ENCODE measurements at places on chromosomes 6 and 20. TPM values are rescaled to one million over a fixed set of nuclear protein-coding genes. Genes with fewer than 3 reads are reported as not detected.
A peak's percentile ranks its signal among the peaks of the same experiment; 100 is the strongest.

Gene SALL4
- total RNA-seq, result 1.0 TPM

Gene TNNC2
- total RNA-seq, result not detected

Gene VIP
- total RNA-seq, result not detected

DNA sequence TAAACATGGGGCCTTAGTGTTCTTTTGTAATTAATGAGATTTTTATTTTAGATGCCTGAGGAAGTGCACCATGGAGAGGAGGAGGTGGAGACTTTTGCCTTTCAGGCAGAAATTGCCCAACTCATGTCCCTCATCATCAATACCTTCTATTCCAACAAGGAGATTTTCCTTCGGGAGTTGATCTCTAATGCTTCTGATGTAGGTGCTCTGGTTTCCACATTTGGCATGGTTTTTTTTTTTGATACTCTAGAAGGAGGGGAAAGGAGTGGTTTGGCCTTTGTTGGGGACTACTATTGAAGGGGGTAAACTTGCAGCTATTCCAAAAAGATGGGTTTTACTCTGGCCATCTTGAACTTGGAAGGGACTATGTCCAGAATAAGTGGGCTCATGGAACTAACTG lies 1.7 kb downstream of the HSP90AB1 start:
- H3K27me3 ChIP-seq, result peaks cover 3% of the 10 kb centered on the region
- no peak for DNase-seq
- H3K36me3 ChIP-seq, result peaks cover 65% of the 10 kb centered on the region

- no peak overlapping the region for H3K27ac ChIP-seq
- no peaks in the 10 kb centered on the region for H3K36me3 ChIP-seq
- no peak for DNase-seq
- H3K4me3 ChIP-seq, result no peak overlapping the region
Observed at GRCh38 chr20:48051794-48052474, 266.7 kb upstream of the SULF2 start.

DNA sequence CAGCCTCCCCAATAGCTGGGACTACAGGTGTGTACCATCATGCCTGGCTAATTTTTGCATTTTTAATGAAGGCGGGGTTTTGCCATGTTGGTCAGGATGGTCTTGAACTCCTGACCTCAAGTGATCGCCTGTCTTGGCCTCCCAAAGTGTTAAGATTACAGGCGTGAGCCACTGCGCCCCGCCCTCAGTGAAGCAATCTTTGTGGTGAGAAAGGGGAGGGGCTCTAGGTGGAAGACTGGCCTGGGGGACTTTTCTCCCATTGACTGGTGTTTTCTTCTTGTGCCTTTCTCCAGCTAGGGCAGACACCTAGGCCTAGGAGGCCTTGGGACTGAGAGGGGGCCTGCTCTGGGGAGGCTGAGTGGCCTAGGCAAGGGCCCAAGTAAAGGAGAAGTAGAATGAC lies 84.1 kb downstream of the DNAAF9 start:
- H3K36me3 ChIP-seq, result no peaks in the 10 kb centered on the region
- peaks cover 11% of the 10 kb centered on the region for H3K4me1 ChIP-seq
- no peak overlapping the region for H3K27ac ChIP-seq
- no peak for DNase-seq
- H3K4me3 ChIP-seq, result no peak overlapping the region
- H3K27me3 ChIP-seq, result no peaks in the 10 kb centered on the region

DNA sequence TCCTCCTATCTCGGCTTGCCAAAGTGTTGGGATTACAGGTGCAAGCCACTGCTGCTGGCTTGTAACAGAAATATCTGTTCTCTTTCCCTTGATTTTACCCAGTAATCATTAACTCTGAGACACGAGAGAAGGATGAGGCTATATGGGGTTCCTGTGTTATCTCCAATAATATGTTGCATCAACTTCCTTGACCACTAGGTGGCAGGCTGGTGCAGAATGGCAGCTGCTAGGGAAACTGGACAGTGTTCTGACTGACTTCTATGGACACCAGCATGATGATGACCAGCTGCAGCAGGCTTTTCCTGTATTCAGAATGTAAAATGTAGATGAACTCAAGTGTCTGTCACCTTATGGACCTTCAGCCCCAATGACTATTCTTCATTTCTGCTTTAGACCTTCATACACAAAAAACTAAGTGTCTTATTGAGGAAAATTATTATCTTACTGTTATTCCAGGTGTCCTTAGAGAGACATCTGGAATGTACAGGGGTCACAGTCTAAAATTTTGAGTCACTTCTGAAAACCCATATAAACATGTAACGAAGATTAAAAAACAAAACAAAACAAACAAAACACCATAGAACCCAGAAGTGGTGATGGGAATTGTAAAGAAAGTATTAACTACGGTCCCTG lies 20.4 kb upstream of the CD109 start:
- H3K4me1 ChIP-seq, result peaks cover 6% of the 10 kb centered on the region
- no peak overlapping the region for H3K4me3 ChIP-seq
- H3K27ac ChIP-seq, result no peak overlapping the region
- peaks cover 16% of the 10 kb centered on the region for H3K27me3 ChIP-seq
- DNase-seq, result peak; percentile 57

Data from activated T-helper 1 cell treated with anti-CD3 and anti-CD28 coated beads, Interleukin-12 subunit alpha, Interleukin-12 subunit beta, Interleukin-2, Interleukin-4 antibody, amounts not matched to agents 30 ng/mL and 10 ng/mL and 1 ng/mL, durations not matched to agents 14 hours and 24 hours and 36 hours (primary cell).